ENCODE measurements at places on chromosomes 4 and X. TPM values are rescaled to one million over a fixed set of nuclear protein-coding genes. Genes with fewer than 3 reads are reported as not detected.

JCHAIN gene
- total RNA-seq: not detected

WAS gene
- total RNA-seq: not detected

ART3 gene
- total RNA-seq: not detected

CTAG2 gene
- total RNA-seq: not detected

VCX3B gene
- not detected for total RNA-seq

UVSSA gene
- 5.1 TPM for total RNA-seq

S100P gene
- total RNA-seq: 267 TPM

ARR3 gene
- not detected for total RNA-seq

PLAC8 gene
- 0.48 TPM for total RNA-seq

SPANXA1 gene
- total RNA-seq: not detected

CHM gene
- total RNA-seq: 10.0 TPM

KIF4A gene
- total RNA-seq: 1.4 TPM

ANXA10 gene
- total RNA-seq: 0.43 TPM

DMRTC1 gene
- not detected for total RNA-seq

MAGEC1 gene
- total RNA-seq: not detected
